ENCODE measurements at places on chromosomes 2 and 18. TPM values are rescaled to one million over a fixed set of nuclear protein-coding genes. Genes with fewer than 3 reads are reported as not detected.

DOK6 gene
- 0.96 TPM for total RNA-seq

DNAH7 gene
- total RNA-seq: 0.11 TPM

NLRC4 gene
- total RNA-seq: 0.96 TPM

NT5C1B gene
- total RNA-seq: not detected

GRCh38 chr2:78261454-78261853, 739.3 kb upstream of the LRRTM4 start:
- H3K4me1 ChIP-seq: no peaks in the 10 kb centered on the region
- no peak overlapping the region for H3K27ac ChIP-seq
- H3K36me3 ChIP-seq: no peaks in the 10 kb centered on the region

DNA sequence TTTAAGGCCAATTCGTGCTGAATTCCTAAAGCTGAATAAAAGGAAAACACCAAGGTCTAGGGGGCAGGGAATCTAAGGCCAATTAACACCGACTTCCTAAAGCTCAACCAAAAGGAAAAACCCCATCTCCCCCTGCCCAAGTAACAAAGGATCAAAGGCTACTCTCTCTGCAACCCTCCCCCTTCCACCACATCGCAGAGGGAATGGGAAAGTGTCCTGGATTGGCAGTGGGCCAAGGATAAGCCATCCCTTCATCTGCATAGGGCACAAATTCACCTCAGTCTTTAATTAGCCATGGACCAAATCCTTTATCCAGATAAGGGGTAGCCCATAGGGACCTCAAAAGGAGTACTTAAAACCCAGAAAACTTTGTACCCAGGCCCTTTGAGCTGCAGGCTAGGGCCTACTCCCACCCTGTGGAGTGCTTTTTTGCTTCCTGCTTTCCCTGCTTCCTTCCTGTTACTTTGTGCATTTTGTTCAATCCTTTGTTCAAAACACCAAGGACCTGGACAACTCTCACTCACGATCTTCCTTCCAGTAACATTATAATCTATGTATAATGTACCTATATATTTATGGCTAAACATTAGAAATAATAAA, 2119.8 kb upstream of the CELF4 start:
- no peak overlapping the region for H3K27ac ChIP-seq
- DNase-seq: no peak
- H3K4me1 ChIP-seq: no peaks in the 10 kb centered on the region
- H3K4me3 ChIP-seq: no peak overlapping the region

- no peak for DNase-seq
- H3K27me3 ChIP-seq: peaks cover 93% of the 10 kb centered on the region
- H3K36me3 ChIP-seq: no peaks in the 10 kb centered on the region
Measured at GRCh38 chr2:239805414-239805813, 219.7 kb downstream of the NDUFA10 start.

DNA sequence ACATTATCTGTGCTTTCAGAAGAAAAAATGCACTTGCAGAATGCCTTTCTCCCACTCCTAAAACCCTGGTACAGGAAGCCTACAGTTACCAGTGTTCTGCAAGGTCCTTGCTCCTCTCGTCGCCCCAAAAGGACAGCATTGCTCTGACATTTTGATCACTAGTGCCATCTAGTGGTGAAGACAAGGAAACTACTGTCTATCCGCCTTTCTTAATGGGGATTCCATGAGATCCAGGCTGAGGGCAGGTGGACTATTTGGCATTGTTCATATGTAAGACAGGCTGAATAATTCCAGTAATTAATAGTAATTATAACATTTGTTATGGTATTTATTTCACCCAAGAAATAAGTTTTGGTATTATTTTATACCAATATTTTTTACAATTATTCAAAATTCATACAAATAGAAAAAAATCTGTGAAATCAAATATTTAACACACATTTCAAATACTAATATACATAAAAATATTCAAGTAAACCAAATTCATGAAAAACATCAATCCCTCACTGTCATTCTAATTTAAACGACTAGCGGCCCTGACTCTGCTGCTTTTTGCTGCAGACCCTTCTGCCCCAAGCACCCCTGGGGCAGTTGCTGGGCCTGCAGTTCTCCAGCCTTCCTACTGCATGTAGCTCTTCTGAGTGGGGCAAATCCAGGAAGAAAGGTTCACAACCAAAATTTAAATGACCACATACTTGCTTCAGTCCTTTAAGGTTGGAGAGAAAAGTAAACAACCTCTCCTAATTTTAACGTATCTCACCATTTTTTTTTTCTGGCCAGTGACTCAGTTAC, 19.0 kb downstream of the TPGS2 start:
- DNase-seq: no peak
- H3K36me3 ChIP-seq: peaks cover 23% of the 10 kb centered on the region
- no peak overlapping the region for H3K27ac ChIP-seq
- no peak overlapping the region for H3K4me3 ChIP-seq
- H3K27me3 ChIP-seq: no peaks in the 10 kb centered on the region
- peaks cover 20% of the 10 kb centered on the region for H3K4me1 ChIP-seq

All from left ventricle myocardium inferior (tissue), 1 donor.